T-helper 2 cell (primary cell): ENCODE measurements at places on chromosomes 12 and 14.

DNA sequence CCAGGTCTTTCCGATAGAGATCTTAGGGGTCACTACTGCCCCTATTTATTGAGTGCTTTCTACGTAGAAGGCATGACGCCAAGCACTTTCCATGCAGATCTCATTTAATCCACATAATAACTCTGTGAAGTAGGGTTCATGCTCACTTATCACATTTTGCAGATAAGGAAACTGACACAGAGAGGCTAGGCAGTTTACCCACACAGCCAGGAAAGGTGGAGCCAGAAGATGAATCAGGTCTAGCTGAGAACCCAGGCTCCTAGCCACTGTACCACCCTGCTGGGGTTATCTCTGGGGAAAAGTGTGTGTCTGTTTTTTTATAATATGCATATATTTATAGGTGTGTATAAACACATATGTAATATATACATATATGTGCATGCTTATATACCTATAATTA, 83.6 kb downstream of the KSR2 start:
- DNase-seq, result no peak

DNA sequence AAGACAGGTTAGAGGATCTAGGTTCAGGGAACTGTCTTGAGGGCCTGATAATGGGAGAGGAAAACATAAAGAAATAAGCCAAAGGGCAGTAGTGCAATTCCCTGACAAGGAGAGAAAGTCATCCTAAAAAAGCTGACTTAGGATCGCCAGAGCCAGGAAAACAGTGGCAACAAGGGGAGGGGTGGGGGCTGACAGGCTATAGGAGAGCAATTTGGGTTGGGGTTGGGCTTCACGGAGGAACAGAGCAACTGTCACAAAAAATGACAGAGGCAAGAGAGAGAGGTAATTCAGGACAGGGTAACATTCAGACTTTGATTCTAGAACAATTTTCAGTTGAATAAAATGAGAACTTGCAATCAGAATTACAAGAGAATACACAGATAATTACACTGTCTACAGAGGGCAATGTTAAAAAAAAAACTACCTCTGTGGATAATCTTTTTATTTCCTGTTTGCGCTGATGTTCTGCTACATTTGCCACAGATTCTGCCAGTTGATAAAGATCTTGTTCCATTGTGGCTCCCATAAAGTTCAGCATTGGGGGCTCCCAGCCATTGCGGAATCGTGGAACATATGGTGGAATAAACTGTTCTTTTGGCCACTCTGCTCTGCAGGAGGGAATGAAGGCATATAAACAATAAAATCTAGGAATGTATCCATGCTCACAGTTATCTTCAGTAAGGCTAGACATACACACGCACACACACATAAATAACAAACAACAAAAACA, 138.6 kb downstream of the EPS8 start:
- no peak for DNase-seq

- no peak for DNase-seq
Observed at GRCh38 chr12:83823386-83824045, 1089.1 kb downstream of the SLC6A15 start.

- DNase-seq, result no peak
Observed at GRCh38 chr14:99545586-99545985, 58.4 kb downstream of the CCDC85C start.

DNA sequence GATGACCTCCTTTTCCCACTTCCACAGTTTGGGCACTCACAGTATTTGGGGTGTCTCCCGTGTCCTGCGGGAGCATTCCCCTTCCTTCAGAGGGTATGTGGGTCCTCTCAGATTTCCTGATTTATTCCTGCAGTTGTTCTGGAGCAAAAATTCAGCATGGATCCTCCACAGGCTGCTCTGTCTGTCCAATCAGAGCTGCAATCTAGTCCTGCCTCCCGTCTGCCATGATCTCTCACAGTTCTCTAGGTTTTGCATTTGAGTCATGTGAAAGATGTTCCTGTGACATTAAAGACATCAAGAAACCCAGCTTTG, 435.9 kb downstream of the TMTC2 start:
- DNase-seq, result no peak

DNA sequence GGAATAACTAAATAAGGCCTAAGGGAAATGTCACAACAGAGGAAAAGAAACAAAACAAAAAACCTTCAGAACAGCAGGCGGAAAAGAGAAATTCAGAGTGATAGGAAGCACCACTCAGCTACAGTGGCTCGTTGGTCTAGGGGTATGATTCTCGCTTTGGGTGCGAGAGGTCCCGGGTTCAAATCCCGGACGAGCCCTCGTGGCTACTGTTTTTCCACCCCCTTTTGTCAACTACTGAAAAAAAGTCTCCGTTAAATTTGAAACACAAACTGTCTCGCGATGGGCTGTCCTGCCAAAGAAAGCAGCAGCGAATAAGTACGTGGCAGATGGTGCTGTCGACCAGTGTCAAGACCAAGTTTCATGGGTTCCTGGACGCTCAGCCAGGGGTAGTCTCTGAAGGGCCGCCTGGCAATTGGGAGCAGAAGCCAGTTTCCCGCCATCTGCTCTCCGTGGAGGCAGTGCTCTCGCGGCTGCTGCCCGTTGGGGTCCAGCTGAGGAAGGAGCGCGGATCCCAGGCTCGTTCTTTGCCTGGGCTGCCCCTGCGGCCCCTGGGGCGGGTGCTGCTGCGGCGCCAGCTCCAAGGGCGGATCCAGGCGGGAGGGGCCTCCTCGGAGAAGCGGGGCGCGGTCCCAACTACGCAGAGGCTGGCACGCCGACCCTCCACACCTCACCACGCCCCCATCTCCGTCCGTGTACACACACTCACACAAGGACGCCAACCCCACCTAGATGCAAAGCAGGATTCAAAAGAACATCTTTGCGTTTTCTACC, at the start of gene RNASE4:
TSS of gene RNASE4 (plus strand) at position 670 of the 771 bp plus-strand sequence. CDS start 14,812 bp downstream, outside the sequence.
- DNase-seq, result peak; percentile 89

DNA sequence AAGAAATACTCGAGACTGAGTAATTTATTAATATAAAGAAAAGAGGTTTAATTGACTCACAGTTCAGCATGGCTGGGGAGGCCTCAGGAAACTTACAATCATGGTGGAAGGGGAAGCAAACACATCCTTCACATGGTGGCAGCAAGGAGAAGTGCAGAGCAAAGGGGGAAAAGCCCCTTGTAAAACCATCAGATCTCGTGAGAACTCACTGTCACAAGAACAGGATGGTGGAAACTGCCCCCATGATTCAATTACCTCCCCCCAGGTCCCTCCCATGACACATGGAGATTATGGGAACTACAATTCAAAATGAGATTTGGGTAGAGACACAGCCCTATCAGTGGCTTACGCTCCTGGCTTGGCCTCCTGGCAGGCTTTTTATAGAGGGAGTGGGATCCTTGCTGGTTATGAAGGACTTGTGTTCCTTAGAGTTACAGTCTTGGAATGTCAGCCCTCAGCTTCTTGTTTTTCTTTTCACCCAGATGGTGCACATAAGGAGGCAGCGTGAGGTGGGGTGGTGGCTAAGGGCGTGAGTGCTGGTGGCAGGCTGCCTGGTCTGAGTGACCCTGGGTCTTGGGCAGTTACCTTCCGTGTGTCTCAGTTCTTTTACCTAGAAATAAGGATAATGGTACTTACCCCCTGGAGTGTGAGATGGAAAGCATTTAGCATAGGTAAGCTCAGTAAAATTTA, 25.7 kb downstream of the TRAF3 start:
- no peak for DNase-seq

DNA sequence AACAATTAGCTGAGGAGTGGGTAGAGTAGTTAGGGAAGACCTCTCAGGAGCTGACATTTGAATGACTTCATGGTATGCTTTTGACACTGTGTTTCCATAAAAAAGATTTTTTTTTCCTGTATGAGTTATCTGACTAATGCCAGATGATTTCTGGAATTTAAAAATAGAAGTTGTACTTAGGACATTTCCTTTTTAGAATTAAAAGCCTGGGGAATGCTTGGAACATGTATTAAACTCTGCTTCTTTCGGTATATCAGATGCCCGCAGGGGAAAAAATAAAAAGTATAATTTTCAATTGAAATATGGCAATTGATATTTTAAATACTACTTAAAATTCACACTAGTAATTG, 41.1 kb downstream of the BRMS1L start:
- no peak for DNase-seq

- no peak for DNase-seq
Observed at GRCh38 chr14:100769035-100769939, 42.6 kb downstream of the DLK1 start.

- no peak for DNase-seq
Observed at GRCh38 chr14:72444701-72445100, 449.2 kb downstream of the DPF3 start.

DNA sequence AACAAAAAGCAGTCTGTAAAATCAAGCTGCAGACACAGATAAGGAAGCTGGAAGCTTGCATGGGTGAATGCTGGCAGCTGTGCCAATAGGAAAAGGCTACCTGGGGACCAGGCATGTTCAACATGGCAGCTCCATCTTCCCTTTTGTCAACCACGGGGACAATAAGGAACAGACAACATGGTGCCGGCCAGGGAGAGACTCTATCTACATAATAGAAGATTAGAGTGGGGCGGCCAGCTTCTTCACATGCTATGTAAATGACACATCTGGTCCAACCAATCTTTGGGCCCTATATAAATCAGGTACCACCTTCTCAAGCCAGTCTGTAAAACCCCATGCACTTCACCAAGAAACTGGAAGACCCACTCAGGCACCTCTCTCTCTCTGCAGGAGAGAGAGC, 157.6 kb downstream of the SUDS3 start:
- no peak for DNase-seq

DNA sequence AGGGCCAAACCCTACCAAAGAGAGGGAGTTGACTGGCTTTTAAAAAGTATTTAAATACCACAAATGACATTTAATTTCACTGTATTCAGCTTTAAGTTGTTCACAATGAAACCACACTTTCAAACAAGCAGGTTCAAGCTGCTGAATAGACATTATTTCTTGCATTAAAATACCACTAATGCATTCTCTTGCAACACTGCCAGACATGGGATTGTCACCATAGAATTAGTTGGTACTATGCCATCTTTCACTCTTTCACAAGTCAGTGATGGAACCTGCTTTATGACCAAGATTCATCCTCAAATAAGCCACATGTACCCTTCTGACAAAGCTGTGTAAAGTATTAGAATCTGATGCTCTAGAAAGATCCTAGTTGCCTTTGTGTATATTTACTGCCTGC, 239.4 kb downstream of the PAWR start:
- no peak for DNase-seq

- DNase-seq, result no peak
Observed at GRCh38 chr14:92563765-92564285, 50.2 kb downstream of the RIN3 start.

GRCh38 chr14:92747701-92748258, 647 bp downstream of the LGMN start:
- DNase-seq, result no peak

- DNase-seq, result no peak
Observed at GRCh38 chr12:125305231-125305630, 240.0 kb downstream of the AACS start.

GRCh38 chr14:35878272-35879150, 52.4 kb downstream of the BRMS1L start:
- no peak for DNase-seq

DNA sequence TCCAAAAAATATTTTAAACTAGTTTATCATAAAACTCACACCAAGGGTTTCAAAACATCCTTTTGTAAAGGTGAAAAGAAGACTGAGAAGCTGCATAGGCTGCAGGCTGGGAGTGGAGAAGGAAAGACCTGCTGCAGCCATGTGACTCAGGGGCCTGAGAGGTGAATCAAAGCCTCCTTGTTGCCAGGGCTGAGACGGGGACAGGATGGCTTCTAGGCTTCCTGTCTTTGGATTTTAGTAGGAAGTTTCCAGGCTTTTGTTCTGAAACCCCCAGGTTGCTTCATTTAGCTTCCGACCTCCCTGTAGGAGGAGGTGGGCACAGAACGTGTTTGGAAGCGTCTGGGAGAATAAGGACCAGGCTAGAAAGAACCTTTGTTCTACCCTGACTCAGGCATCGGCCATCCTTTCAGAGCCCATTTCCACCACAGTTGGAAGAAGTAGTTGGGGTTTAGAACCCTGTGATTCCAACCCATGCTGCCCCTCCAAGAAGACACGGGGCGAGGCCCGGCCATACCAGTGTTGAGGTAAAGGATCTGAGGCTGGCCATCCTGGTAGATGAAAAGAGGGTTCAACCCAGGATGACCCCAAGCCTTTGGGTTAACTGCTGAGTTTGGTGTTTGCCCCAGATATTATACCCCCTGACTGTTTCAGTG, 122.4 kb downstream of the SLC25A47 start:
- DNase-seq, result no peak

DNA sequence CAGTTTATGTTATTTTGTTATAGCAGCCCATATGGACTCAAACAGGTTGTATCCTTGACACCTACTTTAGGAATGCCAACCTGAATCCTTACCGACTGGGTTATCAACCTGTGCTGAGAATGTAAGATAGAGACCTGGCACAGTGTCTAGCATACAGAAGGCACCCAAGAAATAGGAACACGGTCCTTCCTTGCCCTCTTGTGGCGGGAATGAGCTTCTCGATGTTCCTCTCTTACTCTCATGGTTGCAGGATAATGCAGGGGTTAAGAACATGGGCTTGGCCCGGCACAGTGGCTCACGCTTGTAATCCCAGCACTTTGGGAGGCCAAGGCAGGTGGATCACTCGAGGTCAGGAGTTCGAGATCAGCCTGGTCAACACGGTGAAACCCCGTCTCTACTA, 6.5 kb downstream of the C12orf43 start:
- DNase-seq, result no peak

DNA sequence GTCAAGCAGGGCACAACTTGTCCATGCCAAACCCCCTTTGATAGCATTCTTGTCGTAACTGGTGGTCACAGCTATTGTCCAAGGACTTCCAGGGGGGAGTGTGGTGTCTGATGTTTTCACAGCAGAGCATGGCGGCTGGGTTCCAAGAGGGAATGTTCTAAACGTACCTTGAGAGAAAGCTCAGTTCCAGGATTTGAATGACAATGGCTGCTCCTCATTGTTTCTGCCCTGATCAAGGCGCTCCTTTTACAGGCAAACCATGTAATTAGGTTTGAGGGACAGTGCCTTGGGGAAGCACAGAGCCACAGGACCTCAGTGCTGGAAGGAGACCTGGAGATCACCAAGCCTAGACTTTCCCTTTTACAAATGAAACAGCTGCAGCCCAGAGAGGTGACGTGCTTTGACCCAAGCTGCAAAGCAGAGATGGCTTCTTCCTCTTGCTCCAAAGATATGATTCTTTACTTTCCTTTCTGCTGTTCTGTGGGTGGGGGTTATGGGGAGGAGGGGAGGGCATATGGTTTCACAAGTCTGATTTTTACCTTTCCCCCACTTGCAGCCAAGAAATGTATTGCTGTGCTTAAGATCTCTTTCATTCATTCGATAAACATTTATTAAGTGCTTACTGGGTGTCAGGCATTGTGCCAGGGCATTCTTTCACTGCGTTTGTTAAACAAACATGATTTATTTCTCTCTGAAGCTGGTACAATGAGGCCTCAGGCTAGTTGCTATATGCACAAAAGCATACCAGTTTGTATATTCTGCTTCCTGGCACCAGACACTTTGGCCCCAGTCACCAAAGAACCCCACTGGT, 172.8 kb downstream of the KTN1 start:
- DNase-seq, result no peak

- DNase-seq, result no peak
Observed at GRCh38 chr14:103066399-103066798, 9.1 kb upstream of the CDC42BPB start.
